Vagina (tissue), 2 donors: ENCODE measurements at places on chromosomes 3 and 15. TPM values are rescaled to one million over a fixed set of nuclear protein-coding genes. Genes with fewer than 3 reads are reported as not detected.

GRCh38 chr3:78717041-78717440, 1050.8 kb downstream of the ROBO1 start:
- H3K4me1 ChIP-seq, result no peaks in the 10 kb centered on the region
- no peak for DNase-seq
- H3K36me3 ChIP-seq, result no peaks in the 10 kb centered on the region

- H3K36me3 ChIP-seq, result no peaks in the 10 kb centered on the region
- H3K27me3 ChIP-seq, result no peaks in the 10 kb centered on the region
Measured at GRCh38 chr15:80289528-80290495, 37.8 kb upstream of the CTXND1 start.

DNA sequence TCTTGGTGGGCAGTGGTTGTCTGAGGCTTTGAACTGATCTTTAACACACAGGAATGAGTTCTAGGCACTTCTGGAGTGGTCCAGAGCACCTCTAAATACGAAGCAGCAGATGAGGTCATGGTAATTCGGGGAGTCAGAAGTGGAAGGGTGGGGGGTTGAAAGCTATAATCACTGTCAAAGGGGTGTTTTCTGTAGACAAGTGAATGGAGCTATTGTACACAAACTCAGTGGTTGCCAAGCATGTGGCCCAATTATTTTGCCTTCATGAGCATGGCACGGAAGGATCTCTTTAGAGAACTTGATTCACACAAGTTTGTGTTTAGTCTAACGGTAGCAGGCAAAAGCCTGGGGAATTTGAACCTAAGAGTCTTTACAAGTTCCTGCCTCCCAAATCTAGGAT, 6.3 kb downstream of the FRMD5 start:
- no peak for DNase-seq
- no peak overlapping the region for H3K4me3 ChIP-seq
- no peaks in the 10 kb centered on the region for H3K27me3 ChIP-seq
- H3K36me3 ChIP-seq, result no peaks in the 10 kb centered on the region
- no peak overlapping the region for H3K27ac ChIP-seq
- peaks cover 6% of the 10 kb centered on the region for H3K4me1 ChIP-seq

GRCh38 chr3:196800742-196801434, 61.2 kb downstream of the PAK2 start:
- H3K27ac ChIP-seq, result no peak overlapping the region
- H3K36me3 ChIP-seq, result no peaks in the 10 kb centered on the region
- H3K4me3 ChIP-seq, result no peak overlapping the region
- no peak for DNase-seq

- peaks cover 31% of the 10 kb centered on the region for H3K4me1 ChIP-seq
- H3K27me3 ChIP-seq, result no peaks in the 10 kb centered on the region
- H3K36me3 ChIP-seq, result peaks cover 3% of the 10 kb centered on the region
Measured at GRCh38 chr3:51942603-51943450, 664 bp downstream of the PARP3 start.

DNA sequence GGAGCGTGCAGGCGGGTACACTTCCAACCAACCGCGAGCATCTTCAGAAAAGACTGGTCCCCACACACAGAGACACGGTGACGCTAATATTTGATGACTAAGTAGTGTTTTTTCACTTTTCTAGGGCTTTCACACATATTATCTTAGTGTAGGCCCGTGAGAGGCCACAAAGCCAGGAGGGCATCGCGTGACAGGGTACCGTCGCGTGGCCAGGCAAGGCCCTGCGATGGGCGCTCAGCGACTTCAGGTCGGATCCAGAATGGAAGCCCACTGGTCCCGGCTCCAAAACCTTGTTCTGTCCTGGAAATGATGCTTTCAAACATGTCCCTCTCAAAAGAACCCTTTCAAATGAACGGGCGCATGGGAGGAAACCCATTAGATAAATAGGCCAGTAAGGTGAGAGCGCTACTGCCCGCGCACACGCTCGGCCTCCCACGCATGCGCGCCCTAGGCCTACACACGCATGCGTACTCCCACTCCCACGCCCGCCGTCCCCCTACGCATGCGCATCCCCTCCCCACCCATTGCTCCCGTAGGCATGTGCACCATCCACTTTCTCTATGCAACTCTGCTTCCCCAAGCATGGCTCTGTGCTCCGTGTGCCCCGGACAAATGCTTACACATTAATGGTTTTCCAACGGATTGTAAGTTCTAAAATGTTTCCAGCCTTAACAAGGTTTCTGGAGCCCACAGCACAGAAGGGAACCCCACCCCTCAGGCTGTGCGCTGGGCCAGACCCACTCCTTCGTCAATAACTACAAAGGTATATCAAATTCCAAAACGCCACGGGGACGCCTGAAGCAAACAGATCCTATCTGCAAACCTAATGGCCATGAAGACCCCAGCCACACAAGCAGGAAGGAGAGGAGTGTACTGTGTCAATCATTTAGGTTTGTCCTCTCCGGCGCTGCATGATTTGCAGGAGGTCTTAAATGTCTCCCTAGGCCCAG, 72.1 kb downstream of the OCA2 start:
- no peaks in the 10 kb centered on the region for H3K36me3 ChIP-seq
- H3K4me3 ChIP-seq, result no peak overlapping the region
- H3K27ac ChIP-seq, result no peak overlapping the region
- H3K27me3 ChIP-seq, result no peaks in the 10 kb centered on the region

The SPTSSB gene
- total RNA-seq, result 2.9 TPM

DNA sequence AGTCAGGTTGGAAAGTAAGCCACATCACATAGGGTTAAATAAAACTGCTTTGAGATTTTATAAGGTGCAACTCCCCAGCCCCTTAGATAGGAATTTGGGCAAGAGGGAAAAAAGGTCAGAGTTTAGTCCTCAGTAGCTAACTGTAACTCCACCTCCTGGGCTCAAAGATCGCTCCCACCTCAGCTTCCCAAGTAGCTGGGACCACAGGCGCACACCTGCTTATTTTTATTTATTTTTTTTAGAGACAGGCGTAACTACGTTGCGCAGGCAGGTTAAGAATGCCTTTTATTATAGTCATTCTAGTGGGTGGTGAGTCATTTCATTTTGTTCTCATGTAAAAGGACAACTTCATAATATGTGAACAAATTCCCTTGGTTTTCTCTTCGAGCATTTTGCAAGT, 14.7 kb downstream of the TM2D3 start:
- no peak overlapping the region for H3K4me3 ChIP-seq
- no peaks in the 10 kb centered on the region for H3K27me3 ChIP-seq
- DNase-seq, result no peak
- peaks cover 17% of the 10 kb centered on the region for H3K4me1 ChIP-seq

GRCh38 chr3:29453284-29454001, 172.6 kb downstream of the RBMS3 start:
- H3K27me3 ChIP-seq, result no peaks in the 10 kb centered on the region
- H3K4me3 ChIP-seq, result no peak overlapping the region
- no peaks in the 10 kb centered on the region for H3K36me3 ChIP-seq
- H3K4me1 ChIP-seq, result peaks cover 16% of the 10 kb centered on the region
- DNase-seq, result no peak
- no peak overlapping the region for H3K27ac ChIP-seq

The PLA1A gene
- total RNA-seq, result 1.7 TPM

- DNase-seq, result no peak
- peaks cover 71% of the 10 kb centered on the region for H3K36me3 ChIP-seq
- H3K4me3 ChIP-seq, result no peak overlapping the region
- no peaks in the 10 kb centered on the region for H3K4me1 ChIP-seq
- H3K27ac ChIP-seq, result no peak overlapping the region
Measured at GRCh38 chr15:42971830-42972229, 51.3 kb upstream of the TTBK2 start.

DNA sequence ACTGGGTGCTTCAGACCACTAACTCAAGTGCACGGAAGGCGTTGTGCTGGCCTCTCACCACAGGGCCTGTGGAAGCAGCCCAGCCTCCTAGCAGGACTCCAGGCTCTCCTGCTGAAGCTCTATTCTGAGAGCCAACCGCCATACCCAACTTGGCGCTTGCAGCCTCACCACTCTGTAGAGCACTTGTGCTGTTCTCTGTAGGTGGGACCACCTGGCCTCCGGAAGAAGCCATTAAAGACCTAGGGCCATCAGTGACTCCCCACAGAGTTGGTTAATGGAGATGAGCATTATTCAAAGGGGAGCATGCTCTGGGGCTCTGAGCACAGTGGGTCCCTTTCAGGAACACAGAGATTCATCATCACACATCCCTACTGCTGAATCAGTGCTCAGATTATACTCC, 50.9 kb downstream of the C3orf85 start:
- no peaks in the 10 kb centered on the region for H3K36me3 ChIP-seq
- H3K27ac ChIP-seq, result no peak overlapping the region
- no peak overlapping the region for H3K4me3 ChIP-seq
- DNase-seq, result no peak
- no peaks in the 10 kb centered on the region for H3K4me1 ChIP-seq

GRCh38 chr15:52503788-52504496, 24.7 kb downstream of the MYO5A start:
- no peaks in the 10 kb centered on the region for H3K27me3 ChIP-seq
- H3K4me1 ChIP-seq, result peaks cover 12% of the 10 kb centered on the region
- H3K36me3 ChIP-seq, result no peaks in the 10 kb centered on the region
- no peak overlapping the region for H3K27ac ChIP-seq
- no peak overlapping the region for H3K4me3 ChIP-seq
- DNase-seq, result no peak

The BBX gene
- total RNA-seq, result 39.5 TPM

GRCh38 chr3:59895972-59896371, 846.1 kb upstream of the CFAP20DC start:
- H3K4me1 ChIP-seq, result no peaks in the 10 kb centered on the region
- DNase-seq, result no peak
- no peaks in the 10 kb centered on the region for H3K27me3 ChIP-seq
- no peak overlapping the region for H3K27ac ChIP-seq

DNA sequence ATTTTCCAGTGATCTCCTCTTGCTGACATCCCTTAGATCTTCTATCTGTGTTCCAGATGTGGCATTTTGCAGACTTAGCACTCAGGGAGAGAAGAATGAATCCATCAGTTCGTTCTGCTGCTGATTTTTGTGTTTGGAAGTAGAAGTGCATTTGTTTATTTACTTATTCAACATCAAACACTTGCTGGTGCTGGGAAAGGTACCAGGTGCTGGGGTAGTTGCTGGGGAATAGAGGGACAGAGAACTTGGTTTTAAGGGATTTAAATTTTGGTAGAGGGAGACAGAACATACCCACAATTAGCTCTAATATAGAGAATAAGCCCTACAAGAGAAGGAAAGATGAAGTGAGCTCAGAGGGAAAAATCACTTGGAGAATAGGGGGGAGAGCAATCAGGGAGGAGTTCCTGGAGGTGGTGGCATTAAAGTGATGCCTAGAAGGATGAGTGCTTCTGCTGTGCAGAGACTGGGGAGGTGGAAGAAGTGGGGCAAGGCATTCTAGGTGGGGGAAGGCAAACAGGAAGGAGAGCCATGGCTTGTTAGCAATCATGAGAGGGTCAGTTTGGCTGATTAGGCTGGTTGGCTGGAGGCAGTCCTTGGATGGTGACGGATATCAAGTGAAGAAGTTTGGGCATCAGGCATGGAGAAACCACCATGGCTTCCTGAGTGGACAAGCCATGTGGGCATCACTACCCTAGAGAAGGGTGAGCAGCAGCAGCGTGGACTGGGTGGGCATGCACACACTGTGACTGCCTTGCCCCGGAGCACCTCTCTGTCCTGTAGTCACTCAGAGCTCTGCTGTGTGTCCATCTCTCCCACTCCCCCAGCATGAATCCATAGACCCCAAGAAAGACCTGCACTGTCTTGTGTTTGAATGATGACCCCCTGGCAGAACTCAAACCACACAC, 197.3 kb downstream of the OPA1 start:
- DNase-seq, result no peak
- H3K36me3 ChIP-seq, result no peaks in the 10 kb centered on the region
- H3K4me1 ChIP-seq, result peaks cover 21% of the 10 kb centered on the region
- no peaks in the 10 kb centered on the region for H3K27me3 ChIP-seq
- H3K4me3 ChIP-seq, result no peak overlapping the region

The ITGA11 gene
- 15.5 TPM for total RNA-seq

DNA sequence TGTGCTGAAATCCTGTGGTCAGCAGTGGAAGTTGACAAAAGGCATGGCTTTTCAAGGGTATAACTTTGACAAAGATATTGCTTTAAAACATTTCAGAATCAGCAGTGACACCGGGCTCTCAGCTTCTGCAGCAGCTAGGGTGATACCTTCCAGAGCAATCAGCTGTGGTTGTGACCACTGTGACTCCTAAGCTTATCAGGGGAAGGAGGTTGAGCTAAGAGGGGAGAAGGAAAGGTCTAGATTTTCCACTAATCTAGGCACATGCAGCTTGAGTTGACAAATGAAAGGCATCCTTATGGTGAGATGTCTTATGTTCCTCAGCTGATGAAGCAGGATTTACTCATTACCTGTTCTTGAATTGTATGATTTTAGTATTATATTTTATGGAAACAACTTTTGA, 16.3 kb upstream of the LRRFIP2 start:
- no peak for DNase-seq
- no peak overlapping the region for H3K4me3 ChIP-seq
- peaks cover under 1% of the 10 kb centered on the region for H3K4me1 ChIP-seq
- no peaks in the 10 kb centered on the region for H3K27me3 ChIP-seq
- H3K27ac ChIP-seq, result no peak overlapping the region

The CHST13 gene
- total RNA-seq, result 4.2 TPM

The NR2F2 gene
- 39.8 TPM for total RNA-seq

DNA sequence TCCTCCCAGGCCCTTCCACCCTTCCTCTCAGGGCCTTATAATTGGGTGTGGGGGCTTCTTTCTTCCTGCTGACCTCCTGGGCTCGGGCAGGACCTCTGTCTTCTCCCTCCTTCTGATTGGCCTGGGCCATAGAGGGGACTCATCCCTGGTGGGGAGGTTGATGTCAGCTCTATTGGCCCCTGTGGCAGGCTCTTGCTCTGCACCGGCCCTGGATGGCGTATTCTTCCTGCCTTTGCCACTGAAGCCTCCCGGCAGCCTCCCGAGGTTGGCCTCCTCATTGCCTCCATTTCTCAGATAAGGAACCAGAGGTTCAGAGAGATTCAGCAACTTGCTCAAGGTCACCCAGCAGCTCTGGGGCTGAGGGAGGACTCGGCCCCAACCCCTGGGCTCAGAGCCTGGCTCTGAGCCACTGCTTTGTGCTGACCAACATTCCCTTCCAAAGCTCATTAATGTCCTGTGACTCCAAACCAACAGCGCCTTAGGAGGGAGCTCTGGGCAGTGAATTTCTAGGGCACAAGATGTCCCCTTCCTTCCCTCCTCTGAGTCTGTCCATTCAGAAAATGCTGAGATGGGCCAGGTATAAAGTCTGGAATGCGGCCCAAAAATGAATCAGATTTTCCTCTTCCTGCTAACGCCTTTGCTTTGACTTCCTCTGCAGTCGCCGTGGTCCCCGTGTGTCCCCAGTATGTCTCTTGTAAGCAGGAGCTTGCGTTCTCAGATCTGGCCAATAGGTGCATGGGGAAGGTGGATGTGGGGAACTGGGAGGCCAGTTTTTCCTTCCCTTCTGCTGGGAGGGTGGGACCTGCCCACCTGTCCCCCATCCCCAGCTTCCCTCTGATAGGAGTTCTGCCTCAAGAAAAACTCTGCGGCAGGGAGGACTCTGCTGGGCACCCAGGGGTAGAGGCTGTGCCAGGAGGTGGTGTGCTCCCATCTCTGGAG, 74.2 kb downstream of the HMCES start:
- DNase-seq, result no peak
- H3K36me3 ChIP-seq, result no peaks in the 10 kb centered on the region
- H3K4me3 ChIP-seq, result no peak overlapping the region

The ROBO2 gene
- 11.0 TPM for total RNA-seq

The FAM98B gene
- total RNA-seq, result 18.7 TPM
